ENCODE measurements at places on chromosomes 11 and 22. TPM values are rescaled to one million over a fixed set of nuclear protein-coding genes. Genes with fewer than 3 reads are reported as not detected.

DNA sequence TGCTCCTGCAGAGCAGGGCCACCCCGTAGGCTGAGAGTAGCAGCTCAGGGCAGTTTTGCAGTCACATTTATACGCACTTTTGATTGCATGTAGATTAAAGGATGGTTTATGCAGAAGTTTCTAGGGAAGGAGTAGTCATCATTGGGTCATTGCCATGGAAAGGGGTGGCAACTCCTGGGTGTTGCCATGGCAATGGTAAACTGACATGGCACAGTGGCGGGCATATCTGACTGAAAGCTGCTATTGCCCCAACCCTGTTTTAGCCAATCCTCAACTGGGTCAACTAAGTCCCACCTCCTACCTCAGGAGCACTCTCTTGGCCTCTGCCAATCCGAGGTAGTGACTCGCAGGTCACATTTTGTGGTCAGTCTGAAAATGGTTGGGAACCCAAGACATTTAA, 2.4 kb upstream of the ARSA start:
- no peak for DNase-seq

IRAG1 gene
- total RNA-seq, result 17.0 TPM

LYVE1 gene
- 51.2 TPM for total RNA-seq

MRTFA gene
- 64.0 TPM for total RNA-seq

DNA sequence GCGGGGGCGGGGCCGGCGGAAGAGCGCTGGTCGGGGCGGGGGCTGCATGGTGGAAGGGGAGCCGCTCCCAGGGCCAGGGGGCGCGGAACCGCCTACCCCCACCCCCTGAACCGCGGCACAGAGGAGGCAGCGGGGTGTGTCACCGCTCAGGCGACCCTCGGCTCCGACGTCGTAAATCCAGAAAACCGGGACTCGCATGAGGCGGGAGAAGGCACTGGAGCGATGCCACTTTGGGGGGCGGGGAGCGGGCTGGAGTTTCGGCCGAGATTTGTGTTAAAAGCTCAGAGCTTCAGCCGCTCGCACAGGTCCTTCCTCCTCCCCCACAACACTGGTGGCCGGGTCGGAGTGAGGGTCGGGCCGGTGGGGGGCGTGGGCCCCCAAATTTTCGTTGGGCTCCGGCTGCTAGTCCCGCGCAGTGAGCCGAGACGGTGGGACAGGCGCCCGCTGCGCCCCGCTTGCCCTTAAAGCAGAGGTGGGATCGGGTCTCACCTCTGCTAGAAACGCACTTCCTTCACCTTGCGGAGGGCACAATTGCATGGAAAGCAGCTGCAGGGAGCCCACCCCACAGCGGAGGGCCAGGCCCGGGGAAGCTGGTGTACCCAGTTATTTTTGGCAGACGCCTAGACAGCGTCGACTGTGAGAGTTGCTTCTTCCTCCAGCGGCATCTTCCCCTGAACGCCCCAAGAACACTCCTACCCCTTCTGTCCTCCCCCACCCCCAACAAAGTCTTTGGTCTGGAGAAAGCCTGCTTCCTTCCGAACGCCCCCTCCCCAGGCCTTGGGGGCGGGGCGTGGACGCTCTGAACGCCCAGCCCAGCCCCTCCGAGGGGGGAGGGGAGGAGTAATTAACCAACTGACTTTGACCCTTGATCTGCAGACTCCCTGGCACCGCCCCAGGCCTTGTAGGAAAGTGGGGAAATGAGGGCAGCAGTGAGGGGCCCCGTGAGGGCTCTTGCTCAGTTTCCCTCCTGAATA, 1.1 kb downstream of the OVOL1 start:
- DNase-seq, result peak; percentile 26

SORL1 gene
- total RNA-seq, result 67.0 TPM

- DNase-seq, result no peak
These were observed 19.9 kb upstream of the CTSC start for GRCh38 chr11:88357323-88358039.

KCNK7 gene
- 0.46 TPM for total RNA-seq

DNA sequence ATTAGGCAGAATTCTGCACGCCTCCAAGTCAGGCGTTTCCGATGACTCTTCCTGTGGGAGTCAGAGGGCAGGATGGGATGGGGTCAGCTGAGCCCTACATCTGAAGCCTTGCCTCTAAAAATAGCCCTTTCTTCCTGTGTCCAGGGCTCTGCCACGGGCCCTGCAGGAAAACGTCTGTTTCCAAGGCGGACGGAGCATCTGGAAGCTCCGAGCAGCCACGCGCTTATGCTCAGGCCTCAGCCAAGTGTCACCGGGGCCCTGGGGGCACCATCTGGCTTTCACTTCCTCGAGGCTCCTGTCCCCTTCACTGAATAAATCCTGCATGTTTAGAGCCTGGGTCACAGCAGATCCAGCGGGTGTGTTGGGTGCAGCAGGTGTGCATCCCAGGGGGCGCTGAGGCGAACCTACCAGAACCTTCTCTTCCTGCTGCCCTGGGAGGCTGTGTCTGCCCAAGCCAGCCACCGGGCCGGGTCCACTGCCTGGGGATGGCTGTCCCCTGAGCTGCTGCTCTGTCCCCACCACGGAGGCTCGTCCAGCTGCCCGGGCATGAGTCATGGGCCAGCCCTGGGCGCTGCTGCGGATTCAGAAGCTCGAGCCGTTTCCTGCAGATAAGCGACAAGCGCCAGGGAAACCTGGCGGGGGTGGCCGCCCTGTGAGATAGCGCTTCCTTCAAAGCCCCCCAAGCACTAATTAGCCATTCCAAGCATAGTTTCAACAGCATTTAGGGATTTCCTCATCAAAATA, 32.0 kb upstream of the LINC01488 start:
- DNase-seq, result peak; percentile 89

DNA sequence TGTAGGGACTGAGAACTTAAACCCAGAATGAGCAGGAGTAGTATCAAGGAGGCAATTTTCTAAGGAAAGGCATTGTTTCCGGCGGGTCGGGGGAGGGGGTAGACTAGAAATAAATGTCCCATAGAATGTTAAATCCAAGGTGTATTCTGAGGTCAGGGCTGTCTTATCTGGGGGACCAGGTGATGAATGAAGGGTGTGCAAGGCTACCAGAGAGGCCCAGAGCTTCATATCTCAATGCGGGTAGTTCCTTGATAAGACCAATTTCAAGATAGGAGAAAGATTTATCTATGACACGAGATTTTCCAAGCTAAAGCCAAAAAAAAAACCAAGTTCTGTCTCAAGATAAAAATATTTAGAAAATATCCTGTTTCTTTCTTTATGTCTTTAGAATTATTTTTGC, 8.3 kb upstream of the RCE1 start:
- no peak for DNase-seq

OR52A1 gene
- total RNA-seq, result not detected

DNA sequence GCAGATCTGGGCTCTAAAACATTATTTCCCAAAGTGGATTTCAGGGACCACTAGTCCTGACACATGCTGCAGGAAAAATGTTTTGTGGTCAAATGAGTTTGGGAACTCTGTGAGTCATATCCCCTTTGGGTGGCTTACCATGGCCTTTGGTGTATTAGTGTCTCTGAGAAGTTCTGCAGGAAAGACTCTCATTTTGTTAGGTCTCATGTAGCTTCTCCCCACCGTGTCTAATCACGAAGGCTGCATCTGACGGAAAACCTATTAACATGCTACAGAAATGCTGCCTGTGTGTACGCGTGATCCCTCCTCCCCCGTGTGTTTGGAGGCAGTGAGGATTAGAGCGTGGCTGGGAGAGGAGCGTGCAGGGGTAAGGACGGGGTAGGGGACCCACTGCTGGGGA, 191.7 kb downstream of the ST3GAL4 start:
- DNase-seq, result no peak

SLC22A25 gene
- not detected for total RNA-seq

- DNase-seq, result no peak
These were observed 669 bp downstream of the RPL27A start for GRCh38 chr11:8683115-8683807.

- peak; percentile 22 for DNase-seq
These were observed 1.9 kb downstream of the CLDN5 start for GRCh38 chr22:19522190-19522880.

GRCh38 chr11:109071262-109071661, 350.7 kb upstream of the C11orf87 start:
- no peak for DNase-seq

OR4C15 gene
- total RNA-seq, result not detected

DNA sequence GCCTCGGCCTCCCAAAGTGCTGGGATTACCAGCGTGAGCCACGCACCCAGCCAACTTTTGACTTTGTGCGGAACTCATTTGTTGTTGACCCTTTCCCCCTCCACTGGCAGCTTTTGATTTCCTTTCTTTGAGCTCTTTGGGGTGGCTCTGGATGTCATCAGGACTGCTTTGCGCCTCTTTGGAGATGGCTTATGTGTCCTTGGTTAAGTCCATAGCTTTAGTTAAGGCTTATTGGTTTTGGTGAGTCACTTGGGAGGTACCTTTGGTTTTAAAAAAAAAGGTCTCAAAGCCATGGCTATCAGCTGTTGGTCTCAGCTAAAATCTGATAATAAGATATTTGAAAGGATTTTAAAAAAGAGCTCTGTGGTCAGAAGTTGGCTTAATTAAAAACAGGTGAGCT, 5.1 kb upstream of the ARSA start:
- no peak for DNase-seq

C11orf65 gene
- total RNA-seq, result 0.49 TPM

DERL3 gene
- 15.1 TPM for total RNA-seq

GRCh38 chr22:48699511-48699910, 1128.2 kb downstream of the BRD1 start:
- DNase-seq, result no peak

DNA sequence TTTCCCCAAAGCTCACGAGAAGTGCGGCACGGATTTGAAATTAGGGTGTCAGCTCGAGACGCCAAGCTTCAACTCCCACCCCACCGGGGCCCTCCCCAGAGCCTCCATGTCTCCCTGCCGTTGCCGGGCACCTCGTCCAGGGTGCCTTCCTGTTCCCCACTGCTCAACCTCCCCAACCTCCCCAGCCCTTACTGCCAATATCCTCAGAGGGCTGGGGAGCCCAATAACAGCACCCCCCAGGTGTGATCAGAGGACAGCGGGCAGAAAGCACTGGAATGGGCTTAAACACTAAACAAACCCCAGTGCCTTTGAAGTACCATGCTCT, 1336.4 kb downstream of the TBC1D22A start:
- DNase-seq, result no peak

CHRM1 gene
- 1.1 TPM for total RNA-seq

DNA sequence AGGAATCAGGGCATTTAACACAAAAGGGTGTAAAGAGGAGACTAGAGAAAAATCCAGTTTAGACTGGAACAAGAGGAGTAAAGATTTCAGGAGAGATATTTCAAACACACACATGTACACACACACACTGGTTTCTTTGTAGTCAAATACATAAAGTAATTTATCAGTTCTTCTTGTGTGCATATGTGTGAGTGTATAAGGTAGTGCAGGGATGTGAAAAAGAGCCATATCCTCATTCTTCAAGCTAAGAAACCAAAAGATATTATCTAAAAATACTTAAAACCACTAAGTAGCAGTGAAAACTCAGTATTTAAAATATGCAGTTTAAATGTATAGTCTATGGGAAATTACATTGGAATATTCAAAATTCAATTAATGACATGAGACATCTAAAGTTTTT, 52.5 kb upstream of the CARD18 start:
- no peak for DNase-seq

MUC5B gene
- 181 TPM for total RNA-seq

GSTT2 gene
- total RNA-seq, result 4.9 TPM

DBX1 gene
- total RNA-seq, result not detected

DNA sequence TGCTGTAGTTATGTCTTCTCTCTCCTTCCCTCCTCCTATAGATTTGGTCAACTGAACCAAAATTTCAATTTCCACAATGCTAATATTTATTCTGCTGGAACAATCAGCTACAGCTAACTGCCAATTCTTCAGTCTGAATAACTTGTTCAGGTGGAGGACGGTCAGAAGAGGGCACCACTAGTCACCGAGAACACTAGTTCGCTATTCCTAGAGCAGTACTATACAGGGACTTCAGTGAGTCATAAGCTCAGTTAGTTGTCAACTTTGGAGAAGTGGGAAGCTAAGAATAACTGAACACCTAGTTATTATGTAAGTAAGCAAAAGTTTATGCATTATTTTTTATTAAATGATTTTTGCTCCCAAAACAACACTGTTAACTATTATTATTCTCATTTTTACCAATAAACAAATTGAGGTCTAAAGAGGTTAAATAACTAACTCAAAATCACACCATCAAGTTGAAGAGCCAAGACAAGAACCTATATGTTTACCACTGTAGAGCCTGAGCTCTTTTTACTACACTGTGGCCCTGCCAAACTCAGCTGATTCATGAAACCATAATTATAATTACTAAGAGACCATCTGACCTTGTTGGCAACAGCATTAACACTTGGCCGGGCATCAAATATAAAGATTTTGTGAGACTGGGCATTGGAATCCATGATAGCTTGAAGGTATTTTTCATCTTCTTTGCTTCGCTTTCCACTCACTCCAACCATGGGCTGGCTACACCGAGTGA, 59.0 kb downstream of the CEP57 start:
- peak; percentile 81 for DNase-seq

DNA sequence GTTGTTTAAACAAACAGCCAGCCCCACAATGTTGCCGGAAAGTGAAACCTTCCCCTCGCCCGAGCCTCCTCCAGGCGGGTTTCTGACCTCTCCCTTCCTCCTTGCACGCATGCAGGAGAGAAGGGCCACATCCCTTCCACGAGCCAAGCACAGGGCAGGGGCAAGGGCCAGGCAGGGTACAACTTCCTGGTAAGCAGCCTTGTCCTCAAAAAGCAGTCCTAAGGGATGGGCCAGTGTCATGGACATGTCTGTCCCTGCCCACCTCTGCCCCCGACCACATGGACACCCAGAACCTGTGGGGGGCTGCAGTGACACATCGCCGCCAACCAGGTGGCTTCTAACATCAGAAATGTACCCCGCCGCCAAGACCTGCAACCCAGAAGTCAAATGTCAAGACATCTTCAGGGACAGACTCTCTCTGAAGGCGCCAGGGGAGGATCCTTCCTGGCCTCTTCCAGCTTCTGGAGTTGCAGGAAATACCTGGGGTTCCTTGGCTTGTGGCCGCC, 145.3 kb downstream of the CRYBB2 start:
- DNase-seq, result no peak

- DNase-seq, result no peak
These were observed 55.9 kb downstream of the KCNC1 start for GRCh38 chr11:17790453-17790852.

DNA sequence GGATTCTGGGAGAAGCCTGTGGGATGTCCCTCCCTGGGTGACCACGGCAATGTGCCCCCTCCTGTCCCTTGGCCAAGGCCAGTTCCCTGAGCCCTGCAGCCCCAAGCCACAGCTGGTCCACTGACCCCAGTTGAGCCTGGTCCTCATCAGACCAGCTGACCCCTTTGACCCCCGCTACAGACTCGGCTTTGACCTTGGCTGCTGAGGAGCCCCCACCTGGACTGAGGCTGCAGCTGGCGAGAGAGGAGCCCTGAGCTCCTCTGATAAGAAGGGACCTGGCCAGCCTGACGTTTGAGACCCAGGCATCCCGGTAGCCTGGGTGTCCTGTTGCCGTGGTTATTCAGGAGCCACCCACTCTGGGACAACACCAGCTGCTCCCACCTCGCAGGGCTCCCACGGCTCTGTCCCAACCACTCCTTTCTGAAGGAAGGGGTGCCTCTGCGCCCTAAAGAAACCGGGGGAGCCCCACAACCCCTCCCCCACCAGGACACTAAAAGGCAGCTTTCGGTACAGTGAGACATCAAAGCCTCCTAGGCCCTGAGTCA, 3.0 kb downstream of the ASCL2 start:
- DNase-seq, result no peak

- no peak for DNase-seq
These were observed 94.9 kb downstream of the LARGE2 start for GRCh38 chr11:46017341-46017740.

GRCh38 chr11:67054836-67055523, 1.7 kb upstream of the RHOD start:
- DNase-seq, result peak; percentile 62

ANO5 gene
- total RNA-seq, result 3.6 TPM

GRCh38 chr11:122661182-122661945, 5.8 kb downstream of the UBASH3B start:
- DNase-seq, result no peak
